Activated CD8-positive, alpha-beta memory T cell treated with anti-CD3 and anti-CD28 coated beads for 1 hour (primary cell): ENCODE measurements at places on chromosomes 3 and 15.

DNA sequence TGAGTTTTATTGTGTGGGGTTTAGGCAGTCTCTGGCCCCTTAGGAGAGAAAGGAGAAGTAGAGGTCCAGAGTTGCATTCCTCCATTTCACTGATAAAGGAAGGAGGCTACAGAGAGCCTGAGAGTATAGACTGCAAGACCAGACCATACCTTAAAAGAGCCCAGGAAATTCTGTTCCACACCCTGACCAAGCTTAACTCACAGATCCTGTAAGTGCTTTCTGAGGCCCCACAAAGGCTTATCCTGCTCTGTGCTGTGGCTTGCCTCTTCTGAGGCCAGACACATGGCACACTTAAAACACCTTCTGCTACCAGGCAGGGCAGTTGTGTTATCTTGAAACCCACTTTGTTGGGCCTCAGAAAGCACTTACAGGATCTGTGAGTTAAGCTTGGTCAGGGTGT is 39.2 kb upstream of the LEKR1 start:
- DNase-seq = no peak

- DNase-seq = no peak
Observed at GRCh38 chr3:48088056-48088748, 72.0 kb upstream of the MAP4 start.

GRCh38 chr3:9032231-9032777 is 69.0 kb upstream of the RAD18 start:
- DNase-seq = no peak

GRCh38 chr3:11434017-11434526 is 161.9 kb downstream of the ATG7 start:
- DNase-seq = no peak

GRCh38 chr15:75153565-75154276 is 48.0 kb upstream of the C15orf39 start:
- DNase-seq = no peak

- no peak for DNase-seq
Observed at GRCh38 chr3:41222012-41222411, 22.7 kb downstream of the CTNNB1 start.

GRCh38 chr3:123284399-123285010 is 82.8 kb downstream of the SEC22A start:
- DNase-seq = no peak

DNA sequence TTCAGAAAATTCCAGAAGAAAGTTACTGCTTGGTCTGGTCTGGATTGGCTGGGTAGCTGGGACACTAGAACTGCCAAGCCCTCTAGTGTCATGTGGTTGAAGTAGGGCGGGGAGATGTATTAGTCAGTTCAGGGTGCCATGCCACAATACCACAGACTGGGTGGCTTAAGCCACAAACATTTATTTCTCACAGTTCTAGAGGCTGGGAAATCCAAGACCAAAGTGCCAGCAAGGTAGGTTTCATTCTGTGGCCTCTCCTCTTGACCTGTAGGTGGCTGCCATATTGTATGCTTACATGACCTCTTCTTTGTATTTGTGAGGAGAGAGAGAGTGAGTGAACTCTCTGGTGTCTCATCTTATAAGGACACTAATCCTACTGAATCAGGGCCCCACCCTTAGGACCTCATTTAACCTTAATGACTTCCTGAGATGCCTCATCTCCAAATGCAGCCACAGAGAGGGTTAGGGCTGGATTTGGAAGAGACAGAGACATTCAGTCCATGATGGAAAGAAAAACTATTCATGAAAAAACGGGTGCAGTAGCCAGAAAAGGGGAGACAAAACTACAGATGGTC is 18.1 kb upstream of the ZSCAN2 start:
- no peak for DNase-seq

- DNase-seq = no peak
Observed at GRCh38 chr3:149820183-149820582, 7.2 kb downstream of the RNF13 start.

GRCh38 chr3:102714567-102714966 is 279.8 kb downstream of the ZPLD1 start:
- no peak for DNase-seq

- no peak for DNase-seq
Observed at GRCh38 chr3:70360979-70361760, 48.7 kb upstream of the MDFIC2 start.

DNA sequence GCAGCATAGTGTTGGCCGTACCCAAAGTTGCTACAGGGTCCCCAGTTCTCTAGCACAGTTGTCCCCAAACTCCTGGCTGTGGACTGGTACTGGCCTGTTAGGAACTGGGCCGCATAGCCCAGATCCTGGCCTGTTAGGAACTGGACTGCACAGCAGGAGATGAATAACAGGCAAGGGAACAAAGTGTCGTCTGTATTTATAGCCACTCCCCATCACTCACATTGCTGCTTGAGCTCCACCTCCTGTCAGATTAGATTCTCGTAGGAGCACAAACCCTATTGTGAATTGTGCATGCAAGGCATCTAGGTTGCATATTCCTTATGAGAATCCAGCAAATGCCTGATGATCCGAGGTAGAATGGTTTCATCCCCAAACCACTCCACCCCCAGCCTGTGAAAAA is 604.0 kb upstream of the LMCD1 start:
- DNase-seq = no peak

DNA sequence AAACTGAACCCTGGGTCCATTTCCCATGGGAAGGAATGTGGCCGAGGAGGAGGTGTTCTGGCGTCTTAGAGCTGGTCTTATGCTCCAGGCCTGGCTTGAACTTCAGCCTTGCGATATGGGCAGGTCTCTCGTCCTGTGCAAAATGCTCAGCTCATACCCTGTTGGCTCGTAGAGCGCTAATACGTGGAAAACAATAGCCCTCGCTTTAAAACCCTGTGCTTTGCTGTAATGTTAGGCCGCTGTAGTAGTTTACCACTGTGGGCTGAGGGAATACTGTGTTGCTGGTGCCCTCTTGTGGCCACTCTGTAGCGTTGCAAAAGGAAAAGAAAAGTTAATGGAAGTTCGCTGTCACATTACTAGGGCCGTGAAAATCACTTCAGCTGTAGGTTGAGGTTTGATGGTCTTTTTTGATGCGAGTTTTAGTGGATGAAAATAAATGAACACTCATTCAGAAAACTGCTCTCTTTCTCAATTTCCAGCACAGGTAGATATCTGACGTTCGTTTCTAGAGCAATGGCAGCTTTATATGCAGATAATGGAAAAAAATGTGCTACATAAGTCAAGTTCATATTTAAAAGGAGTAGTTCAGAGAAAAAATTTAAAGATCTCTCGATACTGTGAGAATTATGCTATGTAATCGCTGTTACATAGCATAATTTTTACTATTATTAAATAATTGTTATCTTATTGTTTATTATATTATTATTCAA is 92.9 kb downstream of the MCTP2 start:
- DNase-seq = peak; percentile 29

DNA sequence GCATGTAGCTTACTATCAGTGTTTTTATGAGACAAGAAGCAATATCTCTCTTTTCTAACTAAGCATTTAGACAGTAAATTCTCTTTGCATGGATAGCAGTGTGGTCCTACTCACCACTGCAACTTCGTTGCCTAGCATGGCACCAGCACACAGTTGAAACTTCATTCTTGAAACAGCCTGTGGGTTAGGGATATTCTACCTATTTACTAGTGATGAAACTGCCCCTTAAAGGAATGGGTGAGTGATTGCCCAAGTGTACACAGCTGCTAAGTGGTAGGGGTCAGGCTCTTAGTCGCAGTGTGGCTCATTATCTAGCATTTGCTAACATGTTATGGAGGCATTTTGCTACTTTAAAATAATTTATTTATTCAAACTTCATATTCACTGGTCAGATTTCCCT is 78.4 kb downstream of the CHL1 start:
- DNase-seq = no peak

DNA sequence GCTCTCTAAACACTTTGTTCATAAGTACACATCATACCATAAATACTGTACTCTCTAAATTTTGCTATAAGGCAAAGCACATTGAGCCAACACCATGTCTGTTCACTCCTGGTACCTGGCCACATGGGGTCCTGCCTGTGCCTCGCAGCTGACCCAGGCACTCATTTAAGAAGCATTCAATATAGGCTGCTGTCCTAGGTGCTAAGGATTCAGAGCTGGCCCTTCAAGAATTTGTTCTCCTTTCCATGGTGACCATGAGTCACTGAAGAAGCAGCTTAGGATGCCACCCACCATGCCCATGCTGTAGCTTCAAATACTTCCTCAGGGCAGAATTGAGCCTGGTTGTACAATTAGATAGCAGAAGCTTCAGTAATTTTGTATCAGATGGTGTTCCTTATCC is 119.2 kb upstream of the ZBED2 start:
- DNase-seq = no peak

DNA sequence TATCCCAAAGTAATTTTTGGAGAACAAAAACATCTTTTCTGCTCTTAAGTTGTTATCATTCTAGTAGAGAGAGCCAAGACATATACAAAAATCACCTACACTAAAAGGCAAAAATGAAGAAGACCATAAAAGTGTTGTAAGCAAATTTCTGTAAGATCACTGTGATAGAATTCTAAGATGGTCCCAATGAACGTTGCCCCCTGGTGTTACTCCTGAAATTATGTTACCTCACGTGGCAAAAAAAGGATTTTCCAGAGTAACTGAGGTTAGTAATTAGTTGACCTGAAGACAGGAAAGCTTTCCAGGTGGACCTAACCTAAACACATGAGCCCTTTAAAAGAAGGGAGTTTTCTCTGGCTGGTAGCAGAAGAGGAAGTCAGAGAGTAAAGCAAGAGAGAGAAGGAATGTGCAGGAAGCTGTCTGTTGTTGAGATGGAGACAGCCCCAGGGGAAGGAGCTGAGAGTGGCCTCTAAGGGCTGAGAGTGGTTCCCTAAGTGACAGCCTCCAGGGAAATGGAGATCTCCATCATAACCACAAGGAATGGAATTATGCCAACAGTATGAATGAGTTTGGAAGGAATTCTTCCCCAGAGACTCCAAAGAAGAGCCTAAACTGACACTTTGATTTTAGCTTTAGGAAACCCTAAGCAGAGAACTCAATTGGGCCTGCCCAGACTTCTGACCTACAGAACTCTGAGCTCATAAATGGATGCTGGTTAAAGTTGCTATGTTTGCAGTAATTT is 205.9 kb downstream of the CD47 start:
- DNase-seq = no peak

DNA sequence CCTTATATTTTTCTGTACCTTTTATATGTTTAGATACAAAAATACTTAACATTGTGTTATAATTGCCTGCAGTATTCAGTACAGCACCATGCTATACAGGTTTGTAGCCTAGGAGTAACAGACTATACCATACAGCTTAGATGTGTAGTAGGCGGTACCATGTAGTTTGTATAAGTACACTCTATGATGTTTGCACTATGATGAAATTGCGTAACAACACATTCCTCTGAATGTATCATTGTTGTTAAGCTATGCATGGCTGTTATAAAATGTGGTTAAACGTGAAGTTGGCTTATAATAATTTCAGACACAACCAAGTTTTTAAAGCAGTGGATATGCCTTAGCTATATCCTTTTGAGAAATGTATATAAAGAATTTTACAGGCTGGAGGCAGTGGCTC is 328.3 kb downstream of the PLCL2 start:
- no peak for DNase-seq

GRCh38 chr3:149021830-149022229 is 30.5 kb downstream of the GYG1 start:
- DNase-seq = no peak

DNA sequence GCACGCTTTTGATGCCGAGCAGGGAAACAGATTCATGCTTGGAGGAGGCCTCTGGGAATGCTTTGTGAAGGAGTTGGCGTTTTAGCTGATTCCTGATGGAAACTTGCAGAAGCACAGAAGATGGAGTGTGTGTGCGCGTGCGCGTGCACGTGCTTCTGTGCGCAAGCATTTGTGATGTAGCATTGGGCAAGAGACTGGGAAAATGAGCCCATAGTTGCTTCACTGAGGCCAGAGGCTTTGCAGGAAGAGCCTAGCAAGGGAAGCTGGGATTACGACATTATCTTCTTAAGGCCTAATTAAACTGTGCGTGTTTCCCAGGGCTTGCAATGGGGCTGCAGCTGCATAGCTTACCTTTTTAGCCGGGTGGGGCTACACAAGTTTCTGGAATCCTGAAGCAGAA is 18.1 kb upstream of the AGBL1 start:
- no peak for DNase-seq

DNA sequence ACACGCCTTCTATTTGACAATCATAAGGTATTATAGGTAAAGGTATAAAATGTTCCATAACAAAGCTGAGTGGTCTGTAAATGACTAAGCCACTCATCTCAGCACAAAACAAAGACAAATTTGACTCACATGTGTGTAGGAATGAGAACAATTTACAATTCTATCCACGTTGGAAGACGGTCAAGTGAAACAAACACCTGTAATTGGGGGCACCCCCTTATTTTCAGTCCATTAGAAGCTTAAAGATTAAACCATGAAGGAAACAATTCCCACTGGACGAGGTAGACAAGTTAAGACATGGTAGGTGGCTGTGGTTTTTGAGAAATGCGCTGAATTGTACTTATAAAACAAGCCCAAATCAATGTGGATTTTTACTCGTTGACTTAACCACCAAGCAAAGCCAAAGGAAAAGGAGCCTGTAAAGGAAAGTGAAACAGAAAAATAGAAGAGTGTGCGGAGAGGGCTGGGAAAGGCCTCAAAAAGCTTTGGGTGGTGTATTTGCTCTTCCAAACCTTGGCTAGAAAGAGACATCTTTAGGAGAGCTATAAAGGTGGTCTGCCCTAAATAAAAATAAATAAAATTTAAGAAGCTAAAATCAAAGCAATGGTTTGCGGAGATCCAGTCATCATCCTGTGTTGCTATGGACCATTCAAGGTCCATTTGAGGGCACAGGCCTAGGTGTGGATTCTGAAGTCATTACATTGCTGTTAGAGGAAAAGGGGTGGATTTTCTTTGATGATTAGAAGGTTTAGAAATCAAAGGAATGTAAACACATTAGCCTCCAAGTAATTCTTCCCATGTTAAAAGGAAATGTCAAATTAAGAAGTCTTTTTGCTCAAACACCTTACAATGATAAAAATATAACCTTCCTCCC is 135.0 kb downstream of the TFG start:
- DNase-seq = no peak

- DNase-seq = no peak
Observed at GRCh38 chr15:22968366-22968765, 11.8 kb downstream of the CYFIP1 start.

DNA sequence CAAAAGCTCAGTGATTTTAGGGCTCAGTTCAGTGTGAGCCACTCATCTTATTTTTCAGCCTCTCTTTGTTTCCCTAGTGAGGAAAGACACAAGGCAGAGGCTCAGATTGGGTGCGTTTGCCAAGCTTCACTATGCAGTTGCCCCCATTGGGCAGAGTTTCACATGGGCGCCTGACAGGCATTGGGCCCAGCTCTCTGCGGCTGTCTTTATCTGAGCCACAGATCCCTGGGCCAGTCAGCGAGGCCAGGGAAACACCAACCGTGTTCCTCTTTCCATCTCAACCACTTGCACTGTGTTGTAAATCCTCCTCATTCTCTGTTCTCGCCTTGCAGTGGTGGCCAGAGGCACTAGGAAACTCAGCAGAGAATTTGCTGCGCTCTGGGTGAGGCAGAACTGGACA is 10.8 kb downstream of the ESYT3 start:
- DNase-seq = no peak
